ENCODE measurements at places on chromosomes 7 and 10. TPM values are rescaled to one million over a fixed set of nuclear protein-coding genes. Genes with fewer than 3 reads are reported as not detected.

DNA sequence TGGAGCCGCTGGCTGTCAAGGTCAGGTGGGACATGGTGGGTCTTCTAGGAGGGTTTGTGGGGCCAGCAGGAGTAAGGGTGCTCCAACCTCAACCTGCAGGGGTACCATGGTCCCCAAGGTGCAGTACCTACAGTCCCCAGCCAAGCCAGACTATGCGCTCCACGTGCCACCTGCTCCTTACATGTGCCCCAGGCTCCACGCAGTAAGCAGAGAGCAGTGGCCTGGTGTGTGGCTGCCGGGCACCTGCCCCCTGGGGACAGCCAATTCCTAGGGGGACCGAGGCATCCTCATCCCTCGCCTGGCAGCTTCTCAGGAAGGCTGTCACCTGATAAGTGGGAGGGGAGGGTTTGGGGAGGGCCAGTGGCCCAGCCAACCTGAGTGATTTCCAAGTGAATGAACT lies 11.7 kb upstream of the ZNF716 start:
- no peak overlapping the region for H3K27ac ChIP-seq
- H3K36me3 ChIP-seq = no peaks in the 10 kb centered on the region
- H3K4me1 ChIP-seq = no peaks in the 10 kb centered on the region
- no peak overlapping the region for H3K4me3 ChIP-seq

GRCh38 chr10:103564776-103565520 lies 71.4 kb downstream of the NEURL1 start:
- DNase-seq = no peak
- H3K4me1 ChIP-seq = no peaks in the 10 kb centered on the region
- peak overlapping the region; percentile 60 for H3K27ac ChIP-seq
- H3K27me3 ChIP-seq = peaks cover 9% of the 10 kb centered on the region
- no peak overlapping the region for H3K4me3 ChIP-seq

The DGKI gene
- not detected for polyA plus RNA-seq

DNA sequence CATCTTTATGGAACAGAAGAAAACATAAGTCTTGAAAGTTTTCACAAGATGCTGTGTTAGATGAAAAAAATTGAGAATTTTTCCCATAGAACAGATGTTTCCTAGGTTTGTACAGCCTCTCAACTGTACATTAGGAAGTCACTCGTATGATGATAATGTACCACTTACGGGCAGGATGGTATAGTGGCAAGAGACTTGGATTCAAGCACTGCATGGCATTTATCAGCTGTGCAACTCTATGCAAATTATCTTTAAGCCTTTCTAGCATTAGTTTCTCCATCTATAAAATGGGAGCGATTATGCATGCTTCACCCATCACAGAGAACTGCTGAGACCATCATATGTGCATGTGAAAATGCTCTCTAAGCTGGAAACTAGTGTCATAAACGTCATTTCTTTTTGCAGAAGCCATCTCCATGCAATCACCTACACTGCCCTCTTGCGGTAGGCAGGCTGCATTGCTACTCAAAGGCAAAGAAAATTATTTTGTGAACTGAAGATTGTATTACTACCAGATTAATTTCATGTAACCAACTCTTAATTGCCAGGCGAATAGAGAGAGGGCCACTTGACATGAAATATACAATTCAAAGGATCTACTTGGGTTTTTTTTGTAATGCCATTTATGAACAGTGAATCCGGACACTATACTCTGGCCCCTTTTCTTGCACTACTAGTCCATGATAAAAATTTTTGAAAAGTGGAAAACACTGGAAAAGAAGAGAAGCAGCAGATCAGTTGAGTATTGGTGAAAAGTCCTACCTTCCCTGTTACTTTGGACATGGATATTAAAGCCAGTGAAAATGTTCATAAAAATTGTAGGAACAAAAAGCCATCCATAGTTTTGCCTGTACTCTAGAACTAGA lies 102.3 kb downstream of the JAZF1 start:
- no peak overlapping the region for H3K27ac ChIP-seq
- H3K4me1 ChIP-seq = peaks cover 7% of the 10 kb centered on the region

DNA sequence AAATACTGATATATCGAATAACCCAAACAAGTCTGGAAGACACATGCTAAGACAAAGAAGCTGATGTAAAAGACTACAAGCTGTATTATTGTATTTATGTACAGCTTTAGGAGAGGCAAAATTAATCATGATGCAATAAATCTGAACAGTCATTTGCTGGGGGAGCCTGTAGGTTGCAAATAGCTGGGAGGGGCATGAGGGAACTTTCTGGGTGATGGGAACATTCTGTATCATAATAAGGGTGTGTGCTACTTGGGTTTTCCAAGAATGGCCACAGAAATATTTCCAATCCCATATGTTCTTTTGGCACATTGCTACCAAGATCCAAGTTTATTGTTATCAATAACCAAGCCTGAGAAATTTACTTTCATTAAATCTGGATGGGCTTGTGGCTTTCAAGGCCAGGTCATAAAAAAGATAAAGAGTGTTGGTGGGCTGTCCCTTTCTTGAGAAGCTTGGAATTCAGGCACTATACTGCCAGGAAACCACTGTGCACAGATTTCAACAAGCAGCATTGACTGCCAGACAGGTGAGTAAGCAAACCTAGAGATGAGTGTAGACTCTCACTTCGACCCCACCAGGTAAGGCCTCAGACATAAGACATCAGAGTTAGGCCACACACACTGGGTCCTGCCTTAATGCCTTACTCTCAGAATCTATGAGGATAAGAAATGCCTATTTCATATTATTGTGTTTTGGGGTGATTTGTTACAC lies 629.7 kb upstream of the FZD8 start:
- no peaks in the 10 kb centered on the region for H3K36me3 ChIP-seq
- no peak for DNase-seq
- no peak overlapping the region for H3K4me3 ChIP-seq
- H3K27me3 ChIP-seq = no peaks in the 10 kb centered on the region
- no peaks in the 10 kb centered on the region for H3K4me1 ChIP-seq

- H3K4me1 ChIP-seq = no peaks in the 10 kb centered on the region
- no peak for DNase-seq
- peaks cover 18% of the 10 kb centered on the region for H3K27me3 ChIP-seq
These were observed 182.9 kb downstream of the HTR7 start for GRCh38 chr10:90674928-90675327.

The NME8 gene
- polyA plus RNA-seq = not detected

DNA sequence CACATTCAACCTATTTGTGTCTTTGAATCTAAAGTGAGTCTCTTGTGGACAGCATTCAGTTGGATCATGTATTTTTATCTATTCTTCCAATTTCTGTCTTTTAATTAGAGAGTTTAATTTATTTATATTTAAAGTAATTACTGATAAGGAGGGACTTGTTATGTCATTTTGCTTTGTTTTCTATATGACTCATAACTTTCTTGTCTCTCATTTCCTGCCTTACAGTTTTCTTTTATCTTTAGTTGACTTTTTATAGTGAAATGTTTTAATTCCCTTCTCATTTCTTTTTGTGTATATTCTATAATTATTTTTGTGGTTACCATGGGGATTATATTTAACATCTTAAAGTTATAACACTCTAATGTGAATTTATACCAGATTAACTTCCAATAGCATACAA lies 7.3 kb upstream of the ZNF518A start:
- H3K27me3 ChIP-seq = peaks cover 47% of the 10 kb centered on the region
- no peak overlapping the region for H3K4me3 ChIP-seq
- DNase-seq = no peak

DNA sequence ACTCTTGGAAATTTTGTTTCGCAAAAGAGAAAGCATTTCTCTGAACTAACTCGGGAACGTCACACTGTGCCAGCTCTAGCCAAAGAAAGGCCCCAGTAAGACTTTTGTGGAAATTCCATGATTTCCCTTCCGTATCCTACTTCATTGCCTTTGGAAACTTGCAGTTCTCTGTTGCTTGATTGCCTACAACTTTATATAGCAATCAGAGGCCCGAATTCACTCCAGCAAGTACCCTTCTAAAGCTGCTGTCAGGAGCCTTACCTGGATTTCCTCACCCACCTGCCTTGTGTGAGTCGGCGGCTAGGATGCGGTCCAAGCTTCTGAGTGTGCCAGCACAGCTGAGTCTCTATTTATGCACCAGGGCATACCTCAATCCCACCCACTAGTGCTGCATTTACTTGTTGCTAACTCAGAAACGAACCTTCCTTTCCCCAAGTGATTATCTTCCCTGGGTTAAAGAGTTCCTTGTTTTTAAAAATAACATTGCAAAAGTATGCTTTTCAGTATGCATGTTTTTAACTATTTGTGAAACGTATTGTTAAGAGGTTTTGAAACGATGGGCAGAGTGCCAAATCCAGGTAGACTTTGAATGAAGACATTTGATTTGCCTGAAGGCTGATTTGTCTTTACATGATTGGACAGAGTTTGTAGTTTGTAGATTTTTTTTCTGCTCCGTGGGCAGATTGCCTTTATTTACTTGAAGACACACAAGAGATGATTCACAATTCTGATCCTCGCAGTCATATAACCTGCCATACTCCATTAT lies at the start of gene AGR2:
Gene AGR2 (minus strand): TSS at position 326 of the 766 bp plus-strand sequence. CDS start 3,203 bp downstream, outside the sequence.
- H3K36me3 ChIP-seq = no peaks in the 10 kb centered on the region
- DNase-seq = no peak
- no peak within 1 kb of the TSS for H3K4me3 ChIP-seq
- no peaks in the 10 kb centered on the region for H3K4me1 ChIP-seq
- H3K27ac ChIP-seq = no peak within 1 kb of the TSS
- H3K27me3 ChIP-seq = no peaks in the 10 kb centered on the region

DNA sequence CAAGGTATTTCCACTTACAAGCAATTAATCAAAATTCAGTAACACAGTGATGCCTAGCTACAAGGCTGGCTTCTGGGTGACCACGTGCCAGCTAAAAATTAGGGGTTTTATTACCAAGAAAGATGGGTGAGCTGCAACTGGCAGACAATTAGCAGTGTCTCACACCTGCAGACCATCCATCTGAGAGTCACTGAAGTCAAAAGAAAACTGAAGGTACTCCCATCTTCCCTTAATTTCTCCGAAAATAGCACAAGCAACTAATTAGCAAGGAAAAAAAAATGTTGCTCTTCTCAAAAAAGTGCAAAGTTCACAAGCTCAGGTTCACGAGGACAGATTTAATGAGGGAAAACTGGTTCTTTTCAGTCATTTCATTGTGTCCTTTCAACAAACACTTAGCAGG lies 28.4 kb downstream of the RSU1 start:
- H3K27me3 ChIP-seq = no peaks in the 10 kb centered on the region
- H3K36me3 ChIP-seq = peaks cover 14% of the 10 kb centered on the region
- H3K27ac ChIP-seq = peak overlapping the region; percentile 98
- H3K4me3 ChIP-seq = no peak overlapping the region
- no peak for DNase-seq
- peaks cover 48% of the 10 kb centered on the region for H3K4me1 ChIP-seq

- H3K27me3 ChIP-seq = peaks cover 11% of the 10 kb centered on the region
- H3K27ac ChIP-seq = no peak within 1 kb of the TSS
- H3K36me3 ChIP-seq = peaks cover 24% of the 10 kb centered on the region
- H3K4me1 ChIP-seq = no peaks in the 10 kb centered on the region
These were observed at the start of gene AKR1D1 for GRCh38 chr7:138076196-138076595. AKR1D1 (plus strand) TSS chr7:138076459; CDS start chr7:138076519, 60 bp downstream.

The FAM24B gene
- polyA plus RNA-seq = 7.7 TPM

All from naive thymus-derived CD8-positive, alpha-beta T cell (primary cell).